Activated T-helper 9 cell treated with anti-CD3 and anti-CD28 coated beads, Interleukin-2, amount 50 U/mL, for 16 hours (primary cell): ENCODE measurements at places on chromosomes 3 and 15.

GRCh38 chr15:62879770-62880169 lies 162.8 kb upstream of the TPM1 start:
- DNase-seq, result no peak

GRCh38 chr3:23747841-23748240 lies 57.9 kb upstream of the UBE2E1 start:
- DNase-seq, result no peak

DNA sequence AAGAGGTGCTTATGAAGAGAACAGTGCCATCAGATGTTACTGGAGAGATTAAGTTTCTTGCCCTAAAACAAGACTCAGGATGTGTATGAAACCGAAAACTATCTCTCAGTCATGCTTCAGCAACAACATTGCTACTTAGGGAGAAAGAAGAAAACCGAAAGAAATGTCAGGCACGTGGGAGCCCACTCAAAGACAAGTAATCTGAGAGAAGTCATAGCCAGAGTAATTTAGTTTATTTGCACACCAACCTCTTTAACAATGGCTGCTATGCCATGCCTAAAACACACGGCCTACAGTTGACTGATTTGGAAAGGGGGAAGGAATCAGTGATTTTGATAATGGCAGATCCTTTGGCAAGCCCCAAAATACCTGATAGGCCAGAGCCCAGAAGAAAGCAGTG lies 162.9 kb downstream of the TIGIT start:
- no peak for DNase-seq

GRCh38 chr3:78580681-78581080 lies 1187.1 kb downstream of the ROBO1 start:
- DNase-seq, result no peak

DNA sequence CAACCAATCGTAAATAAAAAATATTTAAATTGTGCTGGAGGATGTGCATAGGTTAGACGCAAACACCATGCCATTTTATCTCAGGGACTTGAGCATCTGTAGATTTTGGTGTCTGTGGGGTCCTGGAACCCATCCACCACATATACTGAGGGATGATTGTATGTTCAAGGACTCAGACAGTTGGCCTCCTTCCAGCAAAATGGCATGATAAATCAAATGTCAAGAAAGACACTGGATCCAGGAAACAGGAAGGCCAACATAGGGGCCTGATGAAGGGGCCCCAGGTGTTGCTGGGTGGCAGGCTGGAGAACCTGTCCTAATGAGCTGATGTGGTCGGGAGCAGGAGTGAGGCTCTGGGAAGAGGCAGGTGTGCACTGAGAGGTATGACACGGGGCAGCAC lies 289.5 kb downstream of the GABRG3 start:
- DNase-seq, result no peak
